CD4-positive, alpha-beta T cell (primary cell): ENCODE measurements at places on chromosomes 11 and 22. TPM values are rescaled to one million over a fixed set of nuclear protein-coding genes. Genes with fewer than 3 reads are reported as not detected.
A peak's percentile ranks its signal among the peaks of the same experiment; 100 is the strongest.

Gene SLC22A6
- not detected for total RNA-seq

Gene MTA2
- 167 TPM for total RNA-seq

- H3K4me3 ChIP-seq, result no peak overlapping the region
- H3K36me3 ChIP-seq, result no peaks in the 10 kb centered on the region
- no peak overlapping the region for H3K27ac ChIP-seq
- DNase-seq, result no peak
- no peaks in the 10 kb centered on the region for H3K4me1 ChIP-seq
- no peaks in the 10 kb centered on the region for H3K27me3 ChIP-seq
Observed at GRCh38 chr11:35747668-35748067, 85.1 kb downstream of the TRIM44 start.

Gene CACNA1I
- total RNA-seq, result 29.2 TPM

DNA sequence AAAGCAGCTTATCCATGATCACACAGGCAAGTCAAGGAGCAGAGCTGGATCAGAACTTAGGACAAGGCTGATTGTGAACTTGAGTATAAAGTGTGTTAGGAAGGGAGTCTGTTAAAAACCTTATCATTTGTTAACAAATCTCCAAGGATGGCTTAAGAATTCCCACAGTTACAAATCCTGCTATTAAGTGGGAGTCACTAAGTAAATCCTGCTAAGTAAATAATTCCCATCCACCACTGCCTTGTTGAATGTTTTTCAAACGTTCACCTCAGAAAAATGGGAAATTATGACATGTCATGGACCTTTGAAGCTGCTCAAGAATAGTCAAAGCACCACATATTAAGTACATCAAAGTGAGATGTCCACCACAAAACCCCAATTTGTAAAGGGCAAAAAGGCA, 88.7 kb downstream of the FAM168A start:
- no peak for DNase-seq
- no peaks in the 10 kb centered on the region for H3K27me3 ChIP-seq
- no peak overlapping the region for H3K4me3 ChIP-seq
- H3K27ac ChIP-seq, result no peak overlapping the region
- H3K36me3 ChIP-seq, result no peaks in the 10 kb centered on the region

DNA sequence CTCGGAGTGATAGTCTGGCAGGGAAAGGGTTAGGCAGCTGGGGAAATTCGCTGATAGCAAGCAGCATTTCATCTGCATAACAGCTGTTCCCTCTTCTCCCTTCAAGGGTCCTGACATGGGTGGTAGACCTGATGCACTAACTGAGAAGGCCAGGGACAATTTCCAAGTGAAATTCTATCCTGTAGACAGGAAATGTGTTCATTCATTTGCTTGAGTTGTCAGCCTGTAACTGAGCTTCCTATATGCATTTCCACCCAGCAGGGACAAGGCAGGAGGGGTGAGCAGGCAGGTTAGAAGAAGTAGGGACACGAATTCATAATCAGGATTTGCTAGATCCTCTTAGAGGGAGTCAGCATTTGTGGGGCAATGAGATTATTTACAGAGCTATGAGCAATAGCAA, 154.3 kb upstream of the NCAM1 start:
- no peak for DNase-seq
- no peaks in the 10 kb centered on the region for H3K4me1 ChIP-seq
- no peak overlapping the region for H3K27ac ChIP-seq

Gene IFITM10
- 1.7 TPM for total RNA-seq

- no peaks in the 10 kb centered on the region for H3K27me3 ChIP-seq
- DNase-seq, result peak; percentile 34
- no peak overlapping the region for H3K4me3 ChIP-seq
- no peaks in the 10 kb centered on the region for H3K36me3 ChIP-seq
Observed at GRCh38 chr11:102306048-102306597, 11.2 kb upstream of the BIRC3 start.

DNA sequence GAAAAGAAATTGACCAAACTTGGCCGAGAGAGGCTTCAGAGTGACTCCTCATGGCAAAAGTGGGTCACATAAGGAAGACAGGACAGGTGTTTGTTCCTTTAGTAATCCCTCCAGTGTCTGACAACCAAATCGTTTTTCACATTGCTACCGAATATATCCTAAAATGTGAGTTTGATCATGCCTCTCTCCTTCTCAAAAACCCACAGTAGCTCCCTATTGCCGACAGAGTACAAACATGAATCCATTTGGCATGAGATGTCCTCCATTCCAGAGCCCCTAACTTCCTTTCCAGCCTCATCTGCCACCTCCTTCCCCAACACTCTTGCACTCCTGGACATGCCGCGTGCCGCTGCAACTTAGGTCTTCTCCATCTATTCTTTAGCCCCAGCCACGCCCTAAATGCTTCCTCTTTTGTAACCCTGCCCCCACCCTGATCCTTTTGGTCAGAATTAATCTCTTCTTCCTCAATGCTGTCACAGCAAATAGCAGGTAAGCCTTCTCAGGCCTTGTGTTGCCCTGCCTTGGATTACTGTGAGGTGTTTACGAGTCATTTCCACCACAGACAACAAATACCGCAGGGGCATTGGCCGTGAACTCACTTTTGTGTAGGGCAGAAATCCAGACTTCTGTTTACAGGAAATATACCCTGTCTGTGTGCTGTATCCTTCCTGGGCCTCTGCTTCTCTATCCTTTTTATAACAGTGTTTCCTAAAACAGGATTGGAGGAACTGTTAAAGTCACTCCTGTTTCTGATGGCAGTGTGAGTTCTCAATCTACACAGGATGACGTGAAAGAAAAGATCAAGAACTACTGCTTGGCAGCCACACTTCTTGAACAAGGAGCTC, 66.0 kb upstream of the FTH1 start:
- H3K4me1 ChIP-seq, result peaks cover 5% of the 10 kb centered on the region
- DNase-seq, result no peak
- H3K27me3 ChIP-seq, result no peaks in the 10 kb centered on the region
- H3K27ac ChIP-seq, result no peak overlapping the region
- no peak overlapping the region for H3K4me3 ChIP-seq
- no peaks in the 10 kb centered on the region for H3K36me3 ChIP-seq

DNA sequence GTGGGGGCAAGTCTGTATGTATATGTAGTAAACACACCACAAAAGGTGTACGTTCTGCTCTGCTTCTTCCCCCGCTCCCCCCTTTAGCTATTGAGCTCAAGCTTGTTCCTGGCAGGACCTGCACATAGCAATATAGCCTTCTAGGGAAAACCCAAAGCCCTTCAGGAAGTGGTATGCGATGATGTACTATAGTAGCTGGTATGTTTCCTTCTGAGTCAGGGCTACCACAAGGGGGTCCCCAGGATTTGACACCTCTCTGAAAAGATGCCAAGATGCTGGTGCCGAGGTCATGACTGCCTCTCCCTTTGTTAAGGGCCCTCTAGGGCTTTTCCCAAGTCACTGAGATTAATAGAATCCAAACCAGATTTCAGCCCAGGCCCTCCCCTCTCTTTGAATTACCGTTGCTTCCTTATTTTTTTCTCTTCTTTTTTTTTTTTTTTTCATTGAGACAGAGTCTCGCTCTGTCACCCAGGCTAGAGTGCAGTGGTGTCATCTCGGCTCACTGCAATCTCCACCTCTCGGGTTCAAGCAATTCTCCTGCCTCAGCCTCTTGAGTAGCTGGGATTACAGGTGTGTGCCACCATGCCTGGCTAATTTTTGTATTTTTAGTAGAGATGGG, 268.4 kb downstream of the ETS1 start:
- DNase-seq, result peak; percentile 48
- H3K4me1 ChIP-seq, result peaks cover 56% of the 10 kb centered on the region
- peak overlapping the region; percentile 70 for H3K27ac ChIP-seq
- H3K27me3 ChIP-seq, result no peaks in the 10 kb centered on the region
- no peak overlapping the region for H3K4me3 ChIP-seq
- H3K36me3 ChIP-seq, result peaks cover 3% of the 10 kb centered on the region

DNA sequence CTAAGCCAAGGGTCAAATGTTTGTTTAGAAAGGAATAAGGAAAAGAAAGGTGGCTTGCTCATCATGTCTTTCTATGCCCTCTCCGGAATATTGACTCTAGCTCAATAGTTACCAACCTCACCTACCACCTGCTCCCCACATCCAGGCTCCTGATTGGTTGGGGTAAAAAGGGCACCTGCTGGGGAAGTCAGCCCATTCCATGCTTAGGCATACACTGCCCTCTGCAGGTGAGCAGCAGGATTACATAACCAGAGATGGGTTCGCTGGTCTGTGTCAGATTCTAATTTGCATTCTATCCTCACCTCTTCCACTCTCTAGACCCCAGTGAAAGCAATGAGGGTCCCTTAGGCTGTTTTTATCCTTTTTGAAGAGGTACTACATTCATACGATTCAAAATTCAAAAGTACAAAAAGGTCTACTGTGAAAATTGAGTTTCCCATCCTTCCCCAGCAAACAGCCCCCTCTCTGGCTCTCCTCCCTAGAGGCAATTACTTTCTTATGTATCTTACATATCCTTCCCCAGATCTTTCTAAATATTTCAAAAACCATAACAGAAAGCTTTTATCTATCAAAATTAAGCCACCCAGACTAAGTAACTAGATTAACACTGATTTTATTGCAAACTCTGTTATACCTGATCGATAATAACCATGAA, 98.0 kb upstream of the ASPHD2 start:
- H3K27me3 ChIP-seq, result peaks cover 12% of the 10 kb centered on the region
- H3K4me1 ChIP-seq, result no peaks in the 10 kb centered on the region
- H3K4me3 ChIP-seq, result no peak overlapping the region
- no peak overlapping the region for H3K27ac ChIP-seq
- peak; percentile 43 for DNase-seq
- no peaks in the 10 kb centered on the region for H3K36me3 ChIP-seq

- H3K27ac ChIP-seq, result no peak overlapping the region
- DNase-seq, result no peak
- H3K4me3 ChIP-seq, result no peak overlapping the region
- H3K36me3 ChIP-seq, result no peaks in the 10 kb centered on the region
- no peaks in the 10 kb centered on the region for H3K4me1 ChIP-seq
- no peaks in the 10 kb centered on the region for H3K27me3 ChIP-seq
Observed at GRCh38 chr11:74677131-74677530, 54.1 kb downstream of the CHRDL2 start.
